ENCODE measurements at places on chromosomes 16 and 17. TPM values are rescaled to one million over a fixed set of nuclear protein-coding genes. Genes with fewer than 3 reads are reported as not detected.

DNA sequence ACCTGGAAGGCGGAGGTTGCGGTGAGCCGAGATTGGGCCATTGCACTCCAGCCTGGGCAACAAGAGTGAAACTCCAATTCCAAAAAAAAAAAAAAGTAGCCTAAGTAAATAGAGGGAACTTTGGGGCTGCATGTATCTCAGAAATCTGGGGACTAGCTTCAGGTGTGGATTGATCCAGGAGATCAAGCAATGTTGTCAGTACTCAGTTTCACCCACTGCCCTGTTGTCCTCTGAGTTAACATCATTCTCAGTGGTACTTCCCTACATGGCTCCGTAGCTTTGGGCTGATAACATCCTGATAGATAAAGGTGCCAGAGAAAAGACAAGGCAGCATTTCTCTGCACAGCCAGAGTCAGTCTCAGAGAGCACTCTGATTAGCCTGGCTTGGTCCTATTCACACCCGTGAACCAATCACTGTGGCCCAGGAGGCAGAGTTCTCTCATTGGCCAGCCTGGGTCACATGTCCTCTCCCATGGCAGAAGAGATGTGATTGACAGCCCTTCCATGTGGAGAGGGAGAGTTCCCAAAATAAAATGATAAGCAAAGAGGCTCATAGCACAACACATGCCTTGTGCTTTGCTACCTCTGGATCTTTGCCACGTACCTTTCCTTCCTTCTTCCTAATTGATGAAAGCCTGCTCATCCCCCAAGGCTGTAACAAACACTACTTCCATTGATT, 99.6 kb downstream of the ABCC1 start:
- no peak for DNase-seq

DNA sequence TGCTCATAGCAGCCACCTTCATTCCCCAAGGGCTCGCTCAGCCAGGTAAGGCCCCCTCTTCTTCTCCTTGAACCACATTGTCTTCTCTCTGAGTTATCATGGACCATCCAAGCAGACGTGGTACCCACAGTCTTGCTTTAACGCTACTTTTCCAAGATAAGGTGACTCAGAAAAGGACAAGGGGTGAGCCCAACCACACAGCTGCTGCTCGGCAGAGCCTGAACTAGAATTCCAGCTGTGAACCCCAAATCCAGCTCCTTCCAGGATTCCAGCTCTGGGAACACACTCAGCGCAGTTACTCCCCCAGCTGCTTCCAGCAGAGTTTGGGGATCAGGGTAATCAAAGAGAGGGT, 272 bp downstream of the CCL2 start:
- no peak for DNase-seq

Gene EFNB3
- total RNA-seq = not detected

- DNase-seq = no peak
These were observed 154.1 kb upstream of the RPL38 start for GRCh38 chr17:74049167-74049966.

DNA sequence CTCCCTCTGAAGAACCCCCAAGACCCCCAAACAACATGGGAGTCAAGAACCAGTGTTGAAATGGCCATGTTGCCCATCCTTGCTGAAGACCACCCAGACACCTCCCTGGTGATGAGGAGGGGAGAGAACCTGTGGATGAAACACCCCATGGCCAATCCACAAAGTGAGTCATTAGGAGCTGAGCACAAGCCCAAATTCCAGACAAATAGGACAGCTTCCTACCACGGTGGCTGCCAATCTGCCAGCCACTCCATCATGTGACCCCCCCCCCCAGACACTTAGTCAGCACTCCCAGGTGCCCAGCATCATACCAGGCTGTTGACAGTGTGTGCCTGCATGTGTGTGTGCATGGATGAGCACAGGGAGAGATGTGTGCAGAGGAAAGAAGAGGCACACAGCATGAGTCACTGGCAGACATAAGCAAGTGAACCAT, 26.4 kb upstream of the RPL38 start:
- no peak for DNase-seq

DNA sequence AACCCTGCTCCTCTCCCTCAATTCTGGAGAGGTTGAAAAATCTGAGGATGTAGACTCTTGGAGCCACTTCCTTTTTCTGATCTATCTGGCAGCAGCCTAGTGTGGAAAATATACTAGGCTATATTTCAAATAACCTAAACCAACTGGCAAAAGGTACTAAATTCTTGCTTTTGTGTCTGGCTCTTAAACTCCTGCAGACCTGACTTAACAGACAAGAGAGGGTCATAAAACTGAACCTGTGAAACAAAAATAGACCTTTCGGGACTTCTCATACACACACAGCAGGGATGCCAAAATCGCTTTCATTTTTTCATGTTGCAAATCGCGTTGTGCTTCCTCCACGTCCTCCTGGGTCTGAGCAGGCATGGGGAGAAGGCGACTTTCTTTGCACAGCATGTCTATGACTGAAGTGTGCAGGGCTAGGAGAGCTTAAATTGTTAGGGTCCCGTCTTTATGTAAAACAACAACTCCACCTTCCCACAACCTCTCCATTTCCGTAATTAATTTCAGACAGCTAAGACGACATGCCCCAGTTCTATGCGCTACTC, 520.7 kb upstream of the PSMD7 start:
- DNase-seq = no peak
